CD8-positive, alpha-beta T cell (primary cell): ENCODE measurements at places on chromosomes 13 and 19.

DNA sequence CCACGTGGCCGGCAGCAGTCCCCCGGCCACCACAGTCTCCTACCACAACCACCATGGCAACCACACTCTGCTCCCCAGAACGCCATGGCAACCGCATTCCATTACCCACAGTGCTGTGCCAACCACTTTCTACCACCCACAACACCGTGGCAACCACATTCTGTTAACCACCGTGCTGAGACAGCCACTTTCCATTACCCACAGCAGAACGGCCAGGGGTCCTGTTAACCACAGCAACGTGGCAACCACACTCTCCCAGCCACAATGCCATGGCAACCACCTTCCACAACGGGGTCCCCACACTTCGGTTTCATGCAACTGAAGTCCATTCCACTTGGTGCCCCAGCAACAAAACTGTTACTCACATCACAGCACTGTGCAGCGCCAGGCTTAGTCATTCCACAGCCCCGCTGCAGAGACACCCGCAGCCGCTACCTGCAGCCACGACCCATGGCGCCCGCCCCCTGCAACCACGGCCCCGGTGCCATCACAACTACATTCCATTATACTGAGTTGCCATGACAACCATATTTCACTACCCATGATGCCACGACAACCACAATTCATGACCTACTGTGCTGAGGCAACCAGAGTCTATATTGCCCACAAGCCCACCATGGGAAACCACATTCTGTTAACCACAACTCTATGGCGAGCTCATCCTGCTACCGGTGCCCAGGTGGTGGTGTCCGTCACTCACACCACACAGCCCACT is 10.0 kb downstream of the DPF1 start:
- peak; percentile 83 for DNase-seq

DNA sequence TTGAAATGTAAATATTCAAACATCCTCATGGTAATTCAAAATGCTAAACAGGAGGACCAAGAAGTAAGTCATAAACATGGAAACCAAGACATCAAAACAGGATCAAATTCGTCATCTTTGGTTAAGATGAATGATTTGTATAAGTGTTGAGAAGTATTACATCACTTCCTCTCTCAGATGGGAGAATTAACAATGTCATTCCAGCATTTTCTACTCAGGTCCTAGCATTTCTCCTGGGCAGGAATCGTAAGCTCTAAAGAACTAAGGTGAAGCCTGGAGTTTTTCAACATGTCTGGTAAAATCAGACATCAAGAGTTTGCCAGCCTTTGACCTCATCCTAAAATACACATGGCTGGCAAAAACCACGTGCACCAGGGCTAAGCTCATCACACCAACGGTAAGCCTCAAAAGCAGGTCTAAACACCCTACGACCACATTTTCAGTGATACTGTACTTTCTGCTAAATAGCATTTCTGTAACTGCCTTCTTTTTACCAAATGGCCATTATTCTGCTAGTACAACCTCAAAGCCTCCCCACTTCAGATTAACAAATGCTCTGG is 24.8 kb downstream of the RANBP3 start:
- peak; percentile 24 for DNase-seq

- no peak for DNase-seq
Observed at GRCh38 chr13:51923983-51924539, 62.3 kb downstream of the CCDC70 start.

GRCh38 chr13:98089246-98089645 is 53.6 kb upstream of the FARP1 start:
- no peak for DNase-seq

- DNase-seq = no peak
Observed at GRCh38 chr19:35006342-35006998, 6.3 kb downstream of the GRAMD1A start.

DNA sequence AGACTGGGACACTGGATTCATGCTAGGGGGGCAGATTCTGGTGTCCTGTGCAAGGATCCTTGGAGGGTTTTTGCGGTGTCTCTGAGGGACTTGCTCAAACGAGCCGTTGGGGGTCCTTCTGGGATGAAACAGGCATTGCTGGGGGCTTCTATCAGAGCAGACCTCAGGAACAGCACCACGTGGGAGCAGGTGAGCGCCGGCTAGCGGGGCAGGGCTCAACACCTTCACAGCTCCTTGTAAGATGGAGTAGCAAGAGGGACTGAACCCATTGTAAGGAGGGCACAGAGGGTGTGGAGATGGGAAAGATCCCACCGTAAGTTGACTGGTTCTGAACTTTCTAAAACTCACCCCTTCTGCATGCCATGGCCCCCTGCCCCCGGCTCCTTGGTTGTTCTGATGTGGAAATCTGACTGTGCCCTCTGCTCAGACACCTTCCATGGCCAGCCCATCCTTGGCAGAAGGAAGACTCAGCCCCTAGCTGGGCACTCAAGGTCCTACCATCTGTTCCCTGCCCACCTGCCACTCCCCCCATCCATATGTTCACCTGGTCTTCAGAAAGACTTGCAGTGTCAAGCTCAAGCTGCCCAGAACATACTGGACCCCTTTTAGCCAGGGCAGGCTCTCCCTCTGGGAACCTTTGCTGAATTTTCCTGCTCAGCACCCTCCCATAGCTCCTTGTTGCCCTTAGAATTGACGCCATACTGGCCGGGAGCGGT is 1.2 kb downstream of the SLC27A1 start:
- no peak for DNase-seq

- DNase-seq = no peak
Observed at GRCh38 chr13:40799508-40799907, 10.1 kb downstream of the SLC25A15 start.

DNA sequence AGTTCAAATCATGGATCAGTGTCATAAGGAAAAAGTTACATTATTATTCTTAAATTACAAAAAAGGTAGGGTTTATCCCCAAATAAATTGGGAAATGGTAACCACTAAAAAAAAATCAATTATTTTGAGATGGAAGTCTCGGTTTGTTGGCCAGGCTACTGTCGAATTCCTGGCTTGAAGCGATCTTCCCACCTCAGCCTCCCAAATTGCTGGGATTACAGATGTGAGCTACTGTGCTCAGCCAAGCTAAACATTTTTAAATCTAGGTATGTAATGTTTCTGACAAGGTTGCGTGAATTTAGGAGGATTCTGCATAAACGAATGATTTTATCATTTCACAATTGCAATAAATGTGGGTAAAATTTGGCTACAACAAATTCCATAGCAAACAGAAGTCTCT is 2.0 kb downstream of the NAA16 start:
- DNase-seq = no peak

DNA sequence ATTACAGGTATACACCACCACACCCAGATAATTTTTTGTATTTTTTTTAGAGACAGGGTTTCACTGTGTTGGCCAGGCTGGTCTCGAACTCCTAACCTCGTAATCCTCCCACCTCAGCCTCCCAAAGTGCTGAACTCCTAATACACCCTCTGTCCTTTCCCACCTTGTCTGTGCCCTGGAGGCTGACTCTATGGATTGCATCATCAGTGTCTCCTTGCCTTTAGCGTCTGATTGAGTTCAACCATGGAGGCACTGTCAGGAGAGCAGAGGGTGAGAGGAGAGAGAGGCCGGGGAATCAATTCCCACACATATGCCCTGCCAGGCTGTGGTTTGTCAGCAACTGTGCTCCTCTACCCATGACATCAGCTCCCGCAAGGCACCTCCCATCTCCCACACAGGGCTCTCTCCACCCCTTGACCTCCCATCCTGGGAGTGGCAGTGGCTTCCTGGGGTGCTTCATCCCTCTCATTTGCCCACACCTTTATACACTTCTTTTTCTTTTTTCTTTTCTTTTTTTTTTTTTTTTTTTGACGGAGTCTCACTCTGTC is 12.6 kb upstream of the LILRB4 start:
- DNase-seq = no peak

DNA sequence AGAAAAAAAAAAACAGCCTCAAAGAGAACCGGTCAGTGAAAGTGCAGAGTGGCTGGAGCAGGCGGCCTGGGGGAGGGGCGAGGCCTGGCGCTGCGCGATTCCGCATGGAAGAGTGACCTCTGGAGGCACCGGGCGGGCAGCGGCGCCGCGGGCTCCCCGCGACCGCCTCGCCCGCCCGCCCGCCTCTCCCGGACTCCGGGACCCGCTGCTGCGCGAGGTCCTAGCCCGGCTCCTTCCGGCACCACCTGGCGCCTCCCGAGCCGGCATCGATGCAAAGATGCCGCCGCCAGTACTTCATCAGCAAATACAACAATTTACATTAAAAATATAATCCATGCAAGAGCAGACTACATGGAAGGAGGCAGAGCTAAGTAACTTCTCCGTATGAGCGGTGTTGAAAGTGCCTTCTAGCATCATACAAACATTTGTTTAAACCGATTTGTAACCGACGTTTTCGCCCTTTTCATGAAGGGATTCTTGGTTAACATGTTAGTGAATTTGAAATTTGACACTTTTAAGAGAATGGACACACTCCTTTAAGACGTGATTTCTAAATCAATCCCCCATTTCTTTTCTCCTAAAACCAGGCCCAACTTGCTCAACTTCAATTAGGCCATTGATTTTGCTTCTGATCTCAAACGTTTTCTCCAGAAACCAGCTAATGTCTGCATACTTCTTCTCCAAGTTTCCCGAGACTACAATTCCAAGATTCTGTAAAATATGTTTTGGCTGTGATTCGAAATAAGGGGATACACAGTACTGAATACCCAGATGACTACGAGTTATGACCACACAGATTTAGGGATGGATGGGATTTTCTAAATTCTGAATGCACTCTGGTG is 2.1 kb downstream of the EFNB2 start:
- no peak for DNase-seq

DNA sequence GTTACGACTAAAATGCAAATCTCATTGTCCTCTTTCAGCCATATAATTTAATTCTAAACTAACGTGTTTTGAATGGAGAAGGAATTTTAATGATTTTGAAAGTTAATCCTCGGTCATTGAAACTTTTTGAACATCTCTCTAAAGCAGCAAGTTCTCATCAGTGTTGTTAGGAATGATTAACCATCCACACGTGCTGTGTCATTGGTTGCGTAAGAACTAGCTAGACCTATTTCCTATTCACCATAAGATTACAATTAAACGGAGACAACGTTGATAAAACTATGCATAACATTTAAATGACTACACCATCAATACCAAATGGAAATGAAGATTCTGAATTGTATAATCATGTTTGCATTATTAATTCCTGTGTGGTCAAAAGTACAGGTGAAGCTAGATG is 155.6 kb upstream of the IRS2 start:
- no peak for DNase-seq
